Ovary (tissue), 10 donors: ENCODE measurements at places on chromosomes 4 and X. TPM values are rescaled to one million over a fixed set of nuclear protein-coding genes. Genes with fewer than 3 reads are reported as not detected.

GRCh38 chr4:47368211-47368610 lies 95.3 kb downstream of the COMMD8 start:
- no peak for DNase-seq

The PPP2R2C gene
- polyA plus RNA-seq: 0.21 TPM

- no peak for DNase-seq
These were observed 115.3 kb upstream of the ZNF827 start for GRCh38 chr4:146053891-146054290.

- peak; percentile 65 for DNase-seq
These were observed 51.1 kb downstream of the SCML1 start for GRCh38 chrX:17788439-17788838.

- no peak for DNase-seq
These were observed 130.1 kb downstream of the EGF start for GRCh38 chr4:110042545-110043517.

- DNase-seq: no peak
These were observed 103.1 kb downstream of the PHEX start for GRCh38 chrX:22135171-22135711.

GRCh38 chrX:78650906-78651437 lies 8.2 kb downstream of the RTL3 start:
- DNase-seq: no peak

DNA sequence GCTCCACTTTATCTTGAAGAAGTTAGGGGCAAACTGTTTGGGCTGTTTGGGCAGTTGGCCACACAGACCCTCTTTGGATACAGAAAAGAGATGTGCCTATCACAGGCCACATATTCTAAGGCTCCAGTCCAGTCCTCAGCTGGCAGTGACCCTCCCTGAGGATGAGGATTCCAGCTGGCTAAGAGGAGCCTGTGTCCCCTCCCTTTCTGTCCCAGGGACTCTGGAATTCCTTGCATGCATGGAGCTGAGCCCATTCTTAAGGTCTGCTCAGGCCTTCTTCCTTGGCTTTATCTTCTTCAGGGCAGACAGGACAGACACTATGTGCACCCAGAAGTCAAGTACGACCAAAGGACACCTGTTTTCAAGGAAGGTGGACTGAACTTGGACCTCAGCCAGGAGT lies 23.8 kb upstream of the GK2 start:
- no peak for DNase-seq

The PNCK gene
- 0.87 TPM for polyA plus RNA-seq

The RTL5 gene
- 6.4 TPM for polyA plus RNA-seq

GRCh38 chrX:1398431-1399340 lies 6.8 kb upstream of the SLC25A6 start:
- no peak for DNase-seq
